ENCODE measurements at places on chromosomes 7 and 10.

DNA sequence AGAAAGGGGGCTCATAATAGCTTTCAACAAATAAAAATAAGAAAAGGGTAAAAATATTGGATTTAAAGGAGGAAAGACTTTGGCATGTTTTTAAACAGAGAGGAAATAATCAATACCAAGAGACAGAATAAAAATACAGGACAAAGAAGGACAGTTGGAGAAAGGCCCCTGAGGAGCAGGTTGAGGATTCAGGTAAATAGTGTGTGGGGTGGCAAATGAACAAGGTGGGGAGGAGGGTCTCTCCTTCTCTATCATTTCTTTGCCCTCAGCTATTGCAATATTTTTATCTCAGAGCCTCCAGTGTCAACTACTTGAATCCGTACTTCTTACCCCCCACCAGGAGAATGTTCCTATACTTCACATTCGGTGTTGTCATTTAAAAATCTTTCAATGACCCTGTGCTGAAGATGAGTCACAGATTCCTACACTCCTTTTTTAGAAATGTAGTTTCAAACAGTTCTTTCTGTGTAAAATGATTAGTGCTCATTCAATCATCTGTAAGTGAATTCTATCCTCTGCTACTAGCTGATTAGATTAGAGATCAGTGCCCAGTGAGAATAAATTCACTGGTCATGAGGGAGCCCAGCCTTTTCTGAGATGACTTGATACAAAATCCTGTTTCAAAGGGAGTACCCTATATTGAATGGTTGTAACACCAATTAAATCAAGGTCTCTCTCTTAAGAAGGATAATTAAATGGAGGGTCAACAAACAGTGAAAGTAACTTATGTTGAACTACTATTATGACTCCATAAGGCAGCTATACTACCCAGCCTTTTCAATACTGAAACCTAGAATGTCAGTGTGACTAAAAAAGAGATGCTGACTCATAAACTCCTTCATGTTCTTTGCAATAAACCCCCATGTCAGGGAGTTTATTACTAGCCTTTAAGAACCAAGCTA, 50.4 kb upstream of the WNT16 start:
- DNase-seq, result no peak

DNA sequence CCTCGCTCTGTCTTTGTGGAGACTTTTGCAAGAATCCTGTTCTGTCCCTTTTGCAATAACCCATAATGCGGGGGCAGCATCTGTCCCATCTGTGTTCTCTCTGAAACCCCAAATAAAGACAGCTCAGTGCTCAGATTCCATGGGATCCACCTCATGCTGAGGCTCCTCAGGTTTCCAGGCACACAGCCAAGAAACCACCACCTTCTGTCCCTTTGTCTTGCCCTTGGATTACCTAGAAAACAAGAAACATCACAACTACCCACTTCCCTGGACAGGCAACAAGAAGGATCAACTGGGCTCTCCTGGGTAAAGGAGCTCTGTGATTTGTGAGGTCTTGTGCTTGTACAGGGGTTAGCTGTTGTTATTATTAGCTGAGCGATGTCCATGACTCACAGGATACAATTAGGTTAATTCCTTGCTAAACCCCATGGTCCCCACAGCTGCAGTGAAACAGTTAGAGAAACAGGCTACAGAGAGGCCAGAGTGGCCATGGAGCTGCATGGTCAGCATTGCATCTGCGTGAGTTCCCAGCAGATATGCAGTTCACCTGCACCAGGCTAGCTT, 50.2 kb downstream of the CXCL12 start:
- DNase-seq, result peak; percentile 74

DNA sequence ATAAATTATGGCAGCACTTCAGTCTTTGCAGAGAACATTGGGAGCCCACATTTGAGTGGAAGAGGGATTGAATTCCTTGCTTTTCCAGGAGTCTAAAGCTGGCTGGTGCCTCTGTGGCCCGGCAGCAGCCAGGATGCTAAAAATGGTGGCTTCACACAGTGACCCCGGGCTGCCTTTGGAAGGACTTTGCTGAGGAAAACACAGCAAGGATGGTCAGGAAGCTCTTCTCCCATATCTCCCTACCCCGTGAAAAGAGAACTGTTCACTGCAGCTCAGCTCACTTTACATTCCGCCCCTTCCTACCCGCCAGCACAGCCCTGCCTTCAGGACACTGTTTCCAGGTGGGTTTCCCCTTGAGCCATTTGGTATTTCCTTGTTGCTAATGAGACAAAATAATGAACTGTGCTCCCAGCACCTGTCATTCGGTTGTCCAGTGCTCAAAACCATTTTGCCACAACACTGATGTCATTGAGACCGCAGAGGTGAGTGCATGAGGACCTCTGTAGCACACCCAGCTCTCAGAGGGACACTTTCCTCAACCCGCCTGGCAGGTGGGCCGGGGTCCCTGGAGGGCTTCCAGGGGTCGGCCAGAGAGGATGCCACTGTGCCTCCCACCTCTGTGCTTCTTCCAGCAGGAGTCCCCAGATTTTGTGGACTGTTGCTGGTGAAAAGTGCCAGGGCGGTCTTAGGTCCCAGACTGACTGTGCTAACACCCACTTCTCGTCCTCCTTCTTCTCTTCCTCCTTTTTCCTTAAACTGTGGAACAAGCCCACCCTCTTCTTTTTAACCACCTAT, 255.7 kb upstream of the PPP2R2D start:
- no peak for DNase-seq

GRCh38 chr7:3056234-3057065, 12.8 kb upstream of the CARD11 start:
- DNase-seq, result no peak

- DNase-seq, result no peak
Measured at GRCh38 chr7:155735442-155736115, 76.7 kb downstream of the SHH start.

GRCh38 chr10:123427165-123427786, 238.9 kb upstream of the GPR26 start:
- no peak for DNase-seq

DNA sequence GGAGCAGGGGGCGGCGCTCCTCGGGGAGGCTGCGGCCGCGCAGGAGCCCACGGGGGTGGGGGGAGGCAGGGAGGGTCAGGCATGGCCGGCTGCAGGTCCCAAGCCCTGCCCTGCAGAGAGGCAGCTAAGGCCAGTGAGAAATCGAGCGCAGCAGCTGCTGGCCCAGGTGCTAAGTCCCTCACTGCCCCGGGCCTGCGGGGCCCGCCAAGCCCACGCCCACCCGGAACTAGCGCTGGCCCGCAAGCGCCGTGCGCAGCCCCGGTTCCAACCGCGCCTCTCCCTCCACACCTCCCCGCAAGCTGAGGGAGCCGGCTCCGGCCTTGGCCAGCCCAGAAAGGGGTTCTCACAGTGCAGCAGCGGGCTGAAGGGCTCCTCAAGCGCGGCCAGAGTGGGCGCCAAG, 28.3 kb upstream of the TES start:
- DNase-seq, result no peak

DNA sequence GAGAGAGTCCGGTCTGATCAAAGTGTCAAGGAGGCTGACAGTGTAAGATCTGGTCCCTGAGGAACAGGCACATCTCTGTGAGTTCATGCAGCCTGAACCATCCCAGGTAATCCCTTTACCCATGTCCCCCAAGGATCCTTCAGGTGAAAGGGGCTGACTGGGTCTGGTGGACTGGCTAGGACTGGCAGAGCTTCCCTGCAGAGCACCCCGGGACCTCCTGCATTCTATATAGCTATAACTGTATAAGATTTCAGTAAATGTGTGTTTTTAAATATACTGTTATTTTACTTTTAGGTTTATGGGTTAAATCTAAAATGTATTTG, 246.8 kb downstream of the ELMO1 start:
- DNase-seq, result no peak

GRCh38 chr10:65618126-65618525, 1307.7 kb upstream of the LRRTM3 start:
- no peak for DNase-seq

- DNase-seq, result no peak
Measured at GRCh38 chr7:115410972-115411686, 489.2 kb downstream of the MDFIC start.

All from smooth muscle cell of the brain vasculature (primary cell).